NCI-H510A (cell line): ENCODE measurements at places on chromosomes 3 and 15.
A peak's percentile ranks its signal among the peaks of the same experiment; 100 is the strongest.

DNA sequence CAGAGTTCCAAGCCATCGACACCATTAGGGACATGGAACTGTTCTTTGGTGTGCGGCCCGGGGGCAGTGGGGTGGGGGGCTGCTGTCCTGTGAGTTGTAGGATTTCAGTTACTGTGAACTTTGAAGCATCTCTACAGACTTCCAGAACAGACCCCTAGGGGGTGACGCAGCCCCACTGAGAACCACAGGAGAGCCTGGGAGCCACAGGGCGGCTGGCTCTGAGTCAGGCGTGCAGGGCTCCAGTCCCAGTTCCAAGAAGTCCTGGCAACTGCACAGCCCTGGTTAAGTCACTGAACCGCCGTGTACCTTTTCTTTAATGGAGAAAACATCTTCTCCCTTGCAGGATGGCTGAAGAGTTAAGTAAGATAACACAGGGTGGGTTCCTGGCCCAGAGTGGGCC lies 23.5 kb upstream of the LRTM1 start:
- DNase-seq: peak; percentile 10

DNA sequence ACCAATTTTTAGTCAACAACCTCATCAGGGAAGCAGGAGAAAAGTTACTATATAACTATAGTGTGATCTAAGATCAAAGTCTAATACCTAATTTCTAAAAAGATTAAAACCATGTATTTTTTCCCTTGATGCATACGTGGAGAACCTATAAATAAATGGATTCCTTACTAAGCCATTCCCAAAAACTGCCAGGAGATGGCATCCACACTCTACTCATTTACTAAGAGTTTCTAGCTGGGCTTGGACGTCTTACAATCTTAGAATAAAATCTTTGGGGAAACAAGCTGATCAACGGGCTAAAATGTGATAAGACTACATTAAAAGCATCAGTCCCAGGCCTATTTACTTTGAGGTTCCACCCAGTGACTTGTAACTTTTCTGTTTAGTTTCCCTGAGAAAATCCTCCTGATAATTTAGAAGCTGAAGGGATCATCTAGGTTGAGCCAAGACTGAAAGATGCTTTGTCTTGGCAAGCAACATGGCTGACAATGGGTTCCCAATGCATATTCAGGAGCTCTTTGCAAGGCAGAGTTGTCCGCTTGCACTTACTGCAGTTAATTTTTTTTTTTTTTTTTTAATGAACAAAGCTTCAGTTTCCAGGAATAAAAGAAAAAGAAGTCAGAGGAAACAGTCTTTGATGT lies 85.5 kb upstream of the FGF12 start:
- no peak for DNase-seq

DNA sequence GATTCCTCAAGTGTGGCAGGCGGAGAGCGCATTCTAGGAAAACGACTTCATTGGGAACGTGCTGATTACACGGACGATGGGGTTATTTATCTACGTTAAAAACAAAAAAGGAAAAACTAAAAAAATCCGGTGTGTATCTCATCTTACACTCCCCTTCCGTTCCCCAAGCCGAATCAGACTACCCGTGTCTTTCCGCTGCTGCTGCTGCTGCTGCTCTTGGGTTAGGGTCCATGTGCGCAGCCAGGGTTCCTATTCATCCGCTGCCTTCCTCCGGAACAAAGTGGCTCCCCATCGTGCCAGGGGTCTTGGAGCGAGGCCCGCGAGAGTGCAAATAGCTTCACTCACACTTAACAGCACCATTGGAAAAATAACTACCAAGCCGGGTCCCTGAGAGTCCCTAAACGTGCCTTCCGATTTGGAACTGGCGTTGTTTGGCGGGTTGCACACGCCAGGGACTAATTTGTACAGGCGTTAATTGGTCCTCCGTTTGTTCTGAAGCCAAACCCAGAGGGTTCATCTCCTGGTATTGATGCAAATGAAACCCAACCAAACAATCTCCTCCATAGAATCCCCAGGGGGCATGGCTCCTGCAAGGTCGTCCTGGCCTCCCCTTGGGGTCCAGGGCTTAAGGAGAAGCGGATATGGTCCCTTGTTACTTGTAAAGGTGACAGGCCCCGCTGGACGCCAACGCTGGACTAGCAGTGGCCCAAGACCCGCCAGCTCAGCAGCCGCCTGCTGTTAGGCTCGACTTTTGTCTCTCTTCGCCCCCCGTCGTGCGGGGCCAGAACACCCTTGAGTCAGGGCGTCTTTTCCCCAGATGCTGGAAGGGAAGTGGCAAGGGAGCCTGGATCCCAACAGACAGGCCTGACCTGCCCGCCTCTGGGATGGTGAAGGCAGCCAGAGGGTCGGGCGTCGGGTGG lies 11.0 kb upstream of the ONECUT1 start:
- no peak for DNase-seq

DNA sequence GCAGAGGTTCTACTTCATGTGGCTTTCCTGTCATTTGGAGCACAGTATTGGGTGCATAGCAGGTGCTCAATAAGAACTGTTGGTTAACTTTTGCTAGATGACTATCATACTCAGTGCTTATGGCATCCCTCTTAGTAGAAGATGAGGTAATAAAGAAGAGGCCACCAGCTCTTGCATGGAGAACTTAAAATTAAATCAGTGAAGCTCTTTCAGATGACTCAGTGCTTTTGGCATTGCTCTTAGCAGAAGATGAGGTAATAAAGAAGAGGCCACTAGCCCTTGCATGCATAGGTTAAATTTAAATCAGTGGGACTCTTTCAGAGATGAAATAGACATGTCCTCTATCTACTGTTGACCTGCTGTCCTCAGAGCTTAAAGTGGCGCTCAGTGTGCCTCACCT lies 109.4 kb upstream of the FGF7 start:
- DNase-seq: no peak

GRCh38 chr3:49804141-49805041 lies 1.3 kb downstream of the INKA1 start:
- DNase-seq: no peak

GRCh38 chr15:68601206-68602197 lies 22.7 kb downstream of the CORO2B start:
- DNase-seq: no peak

DNA sequence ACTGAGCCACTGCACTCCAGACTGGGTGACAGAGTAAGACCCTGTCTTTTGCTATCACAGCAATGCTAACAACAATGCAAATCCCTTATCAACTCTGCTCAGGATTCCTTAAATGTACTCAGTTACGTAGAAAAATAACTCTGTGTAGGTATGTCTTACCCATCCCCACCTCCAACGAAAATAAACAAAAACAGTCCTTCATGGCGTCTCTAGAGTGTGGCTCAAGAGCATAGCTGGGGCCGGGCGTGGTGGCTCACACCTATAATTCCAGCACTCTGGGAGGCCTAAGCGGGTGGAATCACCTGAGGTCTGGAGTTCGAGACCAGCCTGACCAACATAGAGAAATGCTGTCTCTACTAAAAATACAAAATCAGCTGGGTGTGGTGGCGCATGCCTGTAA lies 13.2 kb upstream of the NCKIPSD start:
- no peak for DNase-seq

GRCh38 chr3:28575100-28575745 lies 226.6 kb upstream of the AZI2 start:
- peak; percentile 47 for DNase-seq

DNA sequence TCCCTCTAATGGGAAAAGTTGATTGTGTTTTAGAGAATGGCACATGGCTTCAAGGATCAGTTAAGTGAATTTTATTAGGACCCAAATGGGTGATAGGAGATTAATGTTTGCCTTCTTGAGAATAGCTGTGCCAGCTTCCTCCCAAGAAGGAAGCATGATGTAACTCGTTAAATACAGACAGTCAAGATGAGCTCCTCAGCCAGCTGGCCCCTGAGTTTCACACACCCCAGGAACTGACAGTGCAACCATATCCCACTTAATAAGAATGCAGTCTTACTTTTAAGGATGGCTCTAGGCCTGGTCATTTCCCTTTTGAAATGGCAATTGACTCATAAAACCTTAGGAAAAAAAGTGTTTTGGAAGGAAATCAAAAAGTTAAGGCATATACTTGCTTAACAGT lies 472.8 kb upstream of the KCNMB2 start:
- no peak for DNase-seq

DNA sequence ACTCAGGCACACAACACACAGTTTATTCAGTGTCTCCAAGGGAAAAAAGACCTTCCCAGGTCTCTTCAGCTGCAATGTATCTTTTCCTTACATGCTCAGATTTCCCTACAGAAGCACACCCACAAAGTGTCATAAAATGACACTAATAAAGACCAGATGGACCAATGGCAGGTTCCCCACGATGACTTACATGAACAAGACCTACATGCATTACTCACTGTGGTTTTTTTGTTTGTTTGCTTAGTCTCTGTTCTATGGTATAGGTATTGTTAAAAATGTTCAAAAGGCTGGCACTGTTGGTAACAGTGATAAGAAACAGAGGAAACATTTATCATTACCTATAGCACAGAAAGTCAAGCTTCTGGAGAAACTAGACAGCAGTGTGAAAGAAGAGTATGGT lies 318.2 kb upstream of the TMCO5A start:
- DNase-seq: no peak

DNA sequence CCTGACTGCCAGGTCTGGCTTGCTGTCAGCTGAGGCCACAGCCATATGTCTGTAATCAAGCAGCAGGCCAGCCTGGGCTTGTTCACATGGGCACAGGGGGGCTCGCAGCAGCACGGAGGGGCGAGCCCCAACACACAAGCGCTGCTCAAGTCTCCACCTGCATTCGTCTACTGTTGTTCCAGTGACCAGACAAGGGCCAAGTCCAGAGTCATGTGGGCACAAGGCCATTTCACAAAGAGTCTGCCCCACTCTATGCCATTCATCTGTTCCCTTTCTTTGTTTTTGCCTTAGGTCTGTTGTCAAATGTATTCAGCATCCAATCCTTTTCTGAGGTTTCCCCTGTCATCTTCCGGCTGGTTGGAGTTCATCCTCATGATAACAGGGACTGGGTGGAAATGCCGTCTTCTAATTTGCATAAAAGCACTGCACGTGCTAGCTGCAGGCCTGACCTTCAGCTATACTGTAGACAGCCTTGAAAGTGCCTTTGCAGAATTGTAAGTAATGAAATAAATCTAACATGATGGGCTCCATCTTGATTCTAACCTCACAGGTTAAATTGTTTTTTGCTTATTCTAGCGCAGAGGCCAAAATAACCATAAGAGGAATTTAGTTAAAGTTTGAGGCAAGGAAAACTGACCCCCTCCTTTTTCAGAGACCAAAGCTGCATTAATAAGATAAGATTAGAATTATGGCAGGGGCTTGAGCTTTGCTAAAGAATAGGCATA lies 28.6 kb upstream of the KBTBD12 start:
- no peak for DNase-seq
